ENCODE measurements at places on chromosomes 3 and 15.

DNA sequence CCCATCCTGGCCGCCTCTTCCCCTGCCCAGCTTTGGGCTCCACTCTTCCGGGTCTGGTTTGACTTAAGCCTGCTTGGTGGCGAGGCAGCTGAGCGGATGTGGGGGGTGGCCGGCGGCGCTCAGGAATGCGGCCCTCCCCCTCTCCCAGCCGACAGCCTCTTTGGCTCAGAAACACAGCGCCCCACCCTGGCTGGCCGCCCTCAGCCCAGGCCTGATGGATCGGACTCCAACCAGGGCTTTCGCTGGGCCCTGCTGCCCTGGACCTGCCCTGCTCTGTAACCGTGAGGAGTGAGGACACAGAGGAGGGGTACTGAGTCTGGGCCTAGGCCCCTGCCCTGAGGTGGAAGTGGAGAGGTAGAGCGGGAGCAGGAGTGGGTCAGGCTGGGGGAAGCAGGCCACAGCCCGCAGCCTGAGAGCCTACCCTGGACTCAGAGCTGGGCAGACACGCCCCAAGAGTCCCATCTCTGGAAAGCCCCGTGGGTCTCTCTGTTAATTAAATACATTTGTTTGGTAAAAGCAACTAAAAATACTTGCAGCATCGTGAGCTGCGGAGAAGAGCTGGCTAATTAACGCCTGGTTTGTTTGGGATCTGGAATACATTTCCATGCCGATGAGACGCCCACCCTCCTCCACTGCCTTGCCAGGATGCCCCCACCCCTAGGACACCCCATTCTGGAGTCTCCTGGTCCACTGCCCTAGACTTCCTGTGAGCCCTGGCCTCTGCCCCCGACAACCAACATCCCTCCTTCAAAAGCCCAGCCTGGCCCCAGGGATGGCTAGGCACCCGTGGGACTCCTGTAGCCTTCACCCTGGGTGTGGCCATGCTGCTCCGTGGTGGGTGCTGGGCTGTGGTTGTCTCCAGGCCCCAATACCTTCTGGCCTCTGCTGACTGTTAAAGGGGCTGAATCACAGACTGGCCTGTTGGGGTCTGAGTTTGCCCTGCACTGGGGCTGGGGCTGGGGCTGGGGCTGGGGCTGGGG, 19.6 kb downstream of the PLXNA1 start:
- no peak for DNase-seq

GRCh38 chr3:171248426-171249111, 211.6 kb downstream of the TNIK start:
- DNase-seq: no peak

- no peak for DNase-seq
Measured at GRCh38 chr15:85545752-85546151, 165.3 kb downstream of the AKAP13 start.

- no peak for DNase-seq
Measured at GRCh38 chr3:70740872-70741271, 428.4 kb upstream of the MDFIC2 start.

DNA sequence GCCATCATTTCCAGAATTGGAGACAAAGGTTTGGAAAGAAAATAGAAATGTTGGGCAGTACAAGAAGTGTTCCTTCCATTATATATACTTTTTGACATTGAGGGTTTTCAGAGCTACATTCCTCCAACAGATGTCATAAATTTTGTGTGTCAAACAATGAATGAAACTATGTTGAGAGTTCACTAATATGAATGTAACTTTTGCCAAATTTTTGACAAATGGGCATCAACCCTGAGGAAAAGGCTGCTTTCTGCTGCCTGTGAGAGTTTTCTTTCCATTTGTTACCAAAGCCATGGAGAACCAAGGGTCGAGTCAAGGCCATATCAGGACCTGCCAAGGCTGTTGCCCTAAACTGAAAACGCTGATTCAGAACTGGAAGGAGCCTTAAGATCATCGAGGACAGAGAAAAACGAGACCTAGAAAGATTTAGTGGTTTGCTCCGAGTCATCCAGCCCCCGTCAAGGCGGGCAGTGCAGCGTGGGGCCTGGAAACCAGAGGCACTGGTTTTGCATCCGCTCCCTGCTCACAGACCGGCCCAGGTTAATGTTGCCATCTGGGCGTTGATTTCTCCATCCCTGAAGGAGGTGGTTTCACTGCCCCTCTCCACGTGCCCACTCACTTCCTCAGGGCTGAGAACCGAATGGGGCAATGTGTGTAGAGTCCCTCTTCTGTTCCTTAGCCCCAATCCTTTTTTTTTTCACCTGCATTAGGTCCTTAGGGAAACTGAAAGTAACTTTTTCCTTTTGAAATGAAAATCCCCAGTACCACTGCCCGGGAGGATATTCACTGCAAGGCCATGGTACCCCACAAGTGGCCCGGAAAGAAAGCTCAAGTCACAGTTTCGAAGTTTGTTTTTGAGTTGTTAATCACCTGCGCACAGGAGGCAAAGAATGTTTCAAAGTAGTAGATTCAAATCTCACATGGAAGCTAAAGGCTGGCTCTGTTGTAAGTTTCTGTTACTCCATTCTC, 32.8 kb downstream of the TPM1 start:
- DNase-seq: no peak
